ENCODE measurements at places on chromosomes 4 and X.

DNA sequence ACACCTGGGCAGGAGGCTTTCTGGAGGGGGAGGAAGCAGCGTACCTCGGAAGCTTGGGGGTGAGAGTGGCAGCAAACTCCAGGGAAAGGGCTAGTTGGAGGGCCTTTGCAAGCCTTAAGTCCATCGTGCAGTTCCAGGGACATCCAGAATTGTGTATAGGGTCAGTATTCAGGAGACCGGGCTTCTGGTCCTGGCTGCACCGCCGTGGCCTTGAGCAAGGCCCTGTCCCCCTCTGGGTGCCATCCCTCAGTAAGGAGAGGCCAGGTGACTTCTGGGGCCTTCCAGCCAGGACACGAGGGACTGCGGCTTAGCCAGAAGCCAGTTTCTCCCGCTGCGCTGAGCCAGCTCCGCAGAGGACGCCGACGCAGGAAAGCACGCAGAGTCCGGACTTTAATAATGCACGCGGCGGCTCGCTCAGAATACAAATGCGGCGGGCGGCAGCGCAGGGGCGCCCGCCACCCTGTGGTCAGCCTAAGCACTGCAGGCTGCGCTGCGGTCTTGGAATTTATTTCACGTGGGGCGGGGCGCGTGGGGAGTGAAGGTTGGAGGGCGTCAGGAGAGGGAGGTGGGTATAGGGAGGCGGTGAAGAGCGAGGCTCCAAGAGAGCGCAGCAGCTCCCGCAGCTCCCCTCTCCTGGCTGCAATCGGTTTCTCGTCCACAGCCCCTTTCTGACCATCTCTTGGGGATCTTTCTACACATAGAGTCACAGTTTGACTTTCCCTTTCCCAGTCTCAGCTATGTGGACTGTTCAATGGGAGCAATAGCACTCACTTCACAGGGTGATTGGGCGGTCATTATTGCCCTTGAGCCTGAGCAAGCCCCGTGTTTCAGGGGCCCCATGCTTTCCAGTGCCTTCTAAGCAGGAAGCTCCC lies 94.1 kb upstream of the GPR50 start:
- no peak for DNase-seq

- DNase-seq = no peak
Observed at GRCh38 chr4:82388405-82388804, 14.6 kb upstream of the HNRNPD start.

- no peak for DNase-seq
Observed at GRCh38 chr4:142960867-142961644, 115.0 kb upstream of the INPP4B start.

GRCh38 chr4:52096048-52096447 lies 44.9 kb downstream of the SPATA18 start:
- no peak for DNase-seq

- DNase-seq = no peak
Observed at GRCh38 chr4:102244878-102245535, 100.3 kb downstream of the SLC39A8 start.

DNA sequence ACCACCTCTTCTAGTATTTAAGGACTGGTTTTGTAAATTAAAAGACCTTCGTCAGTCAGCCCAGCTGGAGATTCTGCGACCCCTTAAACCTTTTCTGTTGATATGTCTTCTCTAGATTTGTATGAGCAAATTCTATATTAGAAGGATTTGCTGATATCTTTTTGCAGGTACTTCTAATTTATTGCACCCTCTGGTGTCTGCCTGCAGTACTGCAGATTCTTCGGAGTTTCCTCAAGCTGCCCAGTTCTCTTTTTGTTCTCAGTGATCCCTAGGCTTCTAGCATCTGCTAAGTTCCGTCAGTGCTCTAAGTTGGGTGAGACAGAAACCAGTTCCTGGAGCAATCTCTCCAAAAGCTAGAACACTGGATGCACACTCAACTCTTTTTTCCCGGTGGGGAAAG lies 545.2 kb downstream of the C4orf33 start:
- no peak for DNase-seq

DNA sequence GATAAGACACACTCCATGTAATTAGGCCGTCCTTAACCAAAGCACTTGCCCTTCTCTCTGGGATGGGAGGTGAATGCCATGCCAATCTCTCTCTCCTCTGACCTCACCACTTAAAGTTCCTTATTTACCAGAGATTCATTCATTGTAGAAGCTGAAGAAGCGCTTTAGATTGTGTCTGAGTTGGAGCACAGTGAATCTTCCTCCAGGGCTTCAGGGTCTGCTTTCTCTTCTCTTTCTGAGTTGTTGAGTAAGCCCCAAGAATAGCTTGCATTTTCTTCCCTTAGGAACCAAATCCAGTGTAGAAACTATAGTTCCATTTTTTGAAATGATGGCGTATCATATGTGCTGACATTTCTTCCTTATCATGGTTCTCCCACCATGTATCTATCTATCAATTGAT lies 104.5 kb upstream of the MAML3 start:
- DNase-seq = no peak

- no peak for DNase-seq
Observed at GRCh38 chr4:119872371-119873016, 194.2 kb downstream of the MAD2L1 start.
